HuH-7 (cell line): ENCODE measurements at places on chromosomes 11 and 22.

- no peak for DNase-seq
Measured at GRCh38 chr11:126722956-126723664, 277.5 kb downstream of the KIRREL3 start.

- DNase-seq: no peak
Measured at GRCh38 chr11:9576701-9577381, 3.4 kb downstream of the WEE1 start.

DNA sequence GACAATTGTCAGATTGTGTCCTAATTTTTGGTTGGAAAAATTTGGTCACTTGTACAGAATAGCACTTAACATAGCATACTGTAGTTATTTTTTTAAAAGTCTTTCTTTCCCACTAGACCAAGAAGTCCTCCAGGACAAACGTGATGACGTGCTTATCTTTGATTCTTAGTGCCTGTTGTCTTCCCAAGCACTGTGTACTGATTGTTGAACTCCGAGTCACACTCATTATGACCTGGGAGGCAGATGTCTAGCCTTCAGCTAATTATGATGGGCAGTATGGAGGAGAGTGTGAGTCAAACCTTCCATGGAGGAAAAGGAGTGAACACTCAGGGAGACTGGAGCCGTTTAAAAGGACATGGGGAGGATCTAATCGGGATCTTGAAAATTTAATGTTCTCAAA lies 119.8 kb downstream of the SPON1 start:
- DNase-seq: no peak

GRCh38 chr11:1153951-1154493 lies 3.7 kb upstream of the MUC5AC start:
- DNase-seq: peak; percentile 14

GRCh38 chr11:64090806-64091516 lies 55.2 kb downstream of the FLRT1 start:
- no peak for DNase-seq

GRCh38 chr22:48926136-48926535 lies 901.5 kb downstream of the BRD1 start:
- no peak for DNase-seq

- DNase-seq: no peak
Measured at GRCh38 chr22:43399338-43399979, 12.4 kb upstream of the MPPED1 start.

DNA sequence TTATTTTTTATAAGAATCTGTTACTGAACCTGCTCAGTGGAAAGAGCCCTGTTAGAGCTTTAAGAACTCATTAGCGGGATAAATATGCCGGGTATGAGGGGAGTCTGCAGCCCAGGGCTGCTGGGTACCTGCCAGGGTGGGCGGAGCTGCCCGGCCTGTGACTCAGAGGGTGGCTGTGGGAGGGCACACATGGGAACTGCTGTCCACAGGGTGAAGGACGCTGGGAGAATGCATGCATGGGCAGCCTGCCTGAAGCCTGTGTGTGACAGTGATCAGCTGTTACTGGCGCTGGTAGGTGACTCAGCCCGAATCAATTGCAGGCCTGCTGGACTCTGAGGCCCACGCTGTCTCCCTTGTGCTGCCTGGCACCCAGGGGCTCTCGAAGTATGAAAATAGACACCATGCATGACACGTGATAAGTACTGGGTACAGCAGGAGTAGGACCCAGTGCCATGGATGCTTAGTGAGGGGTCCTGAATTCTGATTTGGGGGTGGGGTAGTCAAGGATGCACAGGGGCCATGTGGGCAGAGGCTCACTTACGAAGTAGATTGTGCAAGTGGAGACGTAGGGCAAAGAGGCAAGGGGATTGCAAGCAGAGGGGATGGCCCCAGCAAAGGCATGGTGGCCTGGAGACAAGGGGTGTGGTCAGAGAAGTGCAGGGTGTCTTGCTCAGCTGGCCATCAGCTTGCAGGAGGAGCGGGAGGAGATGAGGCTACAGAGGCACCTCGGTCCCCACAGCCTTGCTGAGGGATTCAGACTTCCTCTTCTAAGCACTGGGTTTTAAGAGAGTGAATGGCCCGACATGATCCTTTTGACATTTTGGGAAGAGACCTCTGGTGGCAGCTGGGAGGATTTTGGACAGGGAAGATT lies 36.5 kb downstream of the GRIK4 start:
- no peak for DNase-seq

GRCh38 chr11:14110629-14111028 lies 148.1 kb downstream of the SPON1 start:
- no peak for DNase-seq

- DNase-seq: peak; percentile 15
Measured at GRCh38 chr11:26227301-26227746, 104.6 kb upstream of the ANO3 start.

DNA sequence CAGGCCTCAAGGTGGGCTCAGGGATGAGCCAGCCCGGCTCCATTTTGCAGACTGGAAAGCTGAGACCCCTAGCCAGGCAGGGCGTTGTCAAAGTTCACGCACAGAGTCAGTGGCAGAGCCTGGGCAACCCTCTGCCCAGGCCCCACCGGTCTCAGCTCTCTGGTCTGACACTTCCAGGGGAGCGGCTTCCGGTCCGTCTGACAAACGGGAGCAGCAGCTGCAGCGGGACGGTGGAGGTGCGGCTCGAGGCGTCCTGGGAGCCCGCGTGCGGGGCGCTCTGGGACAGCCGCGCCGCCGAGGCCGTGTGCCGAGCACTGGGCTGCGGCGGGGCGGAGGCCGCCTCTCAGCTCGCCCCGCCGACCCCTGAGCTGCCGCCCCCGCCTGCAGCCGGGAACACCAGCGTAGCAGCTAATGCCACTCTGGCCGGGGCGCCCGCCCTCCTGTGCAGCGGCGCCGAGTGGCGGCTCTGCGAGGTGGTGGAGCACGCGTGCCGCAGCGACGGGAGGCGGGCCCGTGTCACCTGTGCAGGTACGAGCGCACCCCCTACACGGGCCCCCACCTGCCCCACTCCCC lies 36.0 kb downstream of the CD6 start:
- no peak for DNase-seq

DNA sequence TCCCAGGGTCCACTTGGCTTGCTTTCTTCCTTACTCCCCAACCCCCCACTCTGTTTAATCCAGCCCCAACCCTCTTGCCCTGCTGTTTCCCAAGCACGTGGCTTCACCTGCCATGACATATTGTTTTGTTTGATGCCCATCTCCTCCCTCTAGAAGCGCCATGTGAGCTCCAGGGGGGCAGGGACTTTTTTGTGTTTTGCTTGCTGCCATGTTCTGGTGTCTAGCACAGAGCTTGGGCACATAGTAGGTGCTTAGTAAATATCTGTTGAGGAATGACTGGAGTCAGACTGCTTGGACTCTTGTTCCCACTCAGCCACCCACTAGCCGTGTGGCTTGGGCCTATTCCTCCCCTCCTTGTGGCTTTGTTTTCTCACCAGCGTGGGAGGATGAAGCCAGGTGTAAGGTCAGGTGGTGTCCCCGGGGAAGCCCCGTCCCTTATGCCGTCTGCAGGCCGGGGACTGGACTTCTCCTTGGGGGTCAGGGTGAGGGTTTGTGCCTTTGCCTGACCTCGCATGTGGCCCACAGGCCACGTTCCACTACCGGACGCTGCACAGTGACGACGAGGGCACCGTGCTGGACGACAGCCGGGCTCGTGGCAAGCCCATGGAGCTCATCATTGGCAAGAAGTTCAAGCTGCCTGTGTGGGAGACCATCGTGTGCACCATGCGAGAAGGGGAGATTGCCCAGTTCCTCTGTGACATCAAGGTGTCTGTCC lies 3.8 kb downstream of the AIP start:
- DNase-seq: no peak

DNA sequence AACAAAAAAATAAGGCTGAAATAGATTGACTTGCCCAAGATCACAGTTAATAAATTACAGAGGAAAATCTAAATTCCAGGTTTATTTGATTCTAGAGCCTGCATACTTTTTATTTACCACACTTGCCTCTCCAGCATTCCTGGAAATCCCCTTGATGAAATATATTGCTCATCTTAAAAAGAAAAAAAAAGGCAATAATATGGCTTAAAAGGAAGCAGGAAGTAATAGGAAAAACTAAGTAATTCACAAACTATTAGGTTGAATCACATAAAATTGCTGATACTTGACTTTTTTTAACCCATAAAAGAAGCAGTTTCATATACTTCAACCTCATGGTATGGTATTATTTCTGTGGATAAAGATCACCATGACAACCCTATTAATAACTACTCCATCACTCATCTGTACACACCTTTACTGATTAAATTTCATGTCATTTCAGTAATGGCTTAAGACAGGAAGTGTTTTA lies 52.9 kb downstream of the COPB1 start:
- no peak for DNase-seq
